Right atrium auricular region (tissue), 2 donors: ENCODE measurements at places on chromosomes 6 and 20. TPM values are rescaled to one million over a fixed set of nuclear protein-coding genes. Genes with fewer than 3 reads are reported as not detected.
A peak's percentile ranks its signal among the peaks of the same experiment; 100 is the strongest.

DNA sequence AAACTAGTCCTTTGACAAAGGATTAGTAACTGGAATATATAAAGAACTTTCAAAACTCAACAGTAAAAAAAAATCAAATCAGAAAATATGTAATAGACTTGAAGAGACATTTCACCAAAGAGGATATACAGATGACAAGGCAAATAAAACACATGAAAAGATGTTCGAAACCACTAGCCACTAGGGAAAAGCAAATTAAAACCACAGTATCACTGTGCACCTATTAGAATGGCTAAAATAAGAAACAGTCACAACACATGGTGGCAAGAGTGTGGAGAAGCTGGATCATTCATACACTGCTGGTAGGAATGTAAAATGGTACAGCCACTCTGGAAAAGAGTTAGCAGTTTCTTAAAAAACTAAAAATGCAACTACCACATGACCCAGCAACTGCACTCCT, 14.9 kb downstream of the ZBTB2 start:
- DNase-seq, result no peak

- DNase-seq, result no peak
These were observed 356.5 kb upstream of the CDH4 start for GRCh38 chr20:60895363-60896079.

GRCh38 chr6:10882657-10883171, 873 bp upstream of the GCM2 start:
- DNase-seq, result no peak

- DNase-seq, result no peak
These were observed 126.2 kb upstream of the EYA4 start for GRCh38 chr6:133114973-133115372.

GRCh38 chr6:5029609-5030008, 25.8 kb upstream of the RPP40 start:
- no peak for DNase-seq

The NKX2-2 gene
- not detected for total RNA-seq

DNA sequence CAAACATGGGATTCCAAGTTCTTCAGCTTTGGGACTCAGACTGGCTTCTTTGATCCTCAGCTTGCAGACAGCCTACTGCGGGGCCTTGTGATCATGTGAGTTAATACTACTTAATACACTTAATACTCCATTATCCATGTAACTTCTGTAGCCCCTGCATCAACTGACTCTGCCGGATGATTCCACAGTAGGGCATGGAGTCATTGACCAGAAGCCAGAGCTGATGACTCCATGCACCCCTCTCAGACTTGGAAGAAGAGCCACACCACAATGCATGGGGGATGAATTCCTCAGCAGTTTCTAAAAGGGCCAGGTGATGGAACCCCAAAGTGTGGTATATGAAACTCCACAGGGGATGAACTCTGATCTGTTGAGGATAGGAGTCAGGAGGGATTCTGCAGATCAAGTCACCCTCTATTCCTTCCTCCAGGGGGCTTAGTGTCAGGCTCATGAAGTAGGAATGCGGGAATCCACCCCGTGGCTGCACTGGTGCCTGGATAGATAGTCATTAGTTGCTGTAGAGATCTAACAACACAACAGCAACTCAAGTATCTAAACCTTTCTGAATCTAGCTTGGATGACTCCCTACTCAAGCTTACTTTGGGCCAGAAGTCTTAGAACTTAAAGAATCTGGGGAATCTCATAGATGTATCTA, 70.2 kb downstream of the GPR6 start:
- no peak for DNase-seq

The IRAK1BP1 gene
- 2.7 TPM for total RNA-seq

The SLC13A3 gene
- total RNA-seq, result 1.5 TPM

The AURKA gene
- 2.0 TPM for total RNA-seq

DNA sequence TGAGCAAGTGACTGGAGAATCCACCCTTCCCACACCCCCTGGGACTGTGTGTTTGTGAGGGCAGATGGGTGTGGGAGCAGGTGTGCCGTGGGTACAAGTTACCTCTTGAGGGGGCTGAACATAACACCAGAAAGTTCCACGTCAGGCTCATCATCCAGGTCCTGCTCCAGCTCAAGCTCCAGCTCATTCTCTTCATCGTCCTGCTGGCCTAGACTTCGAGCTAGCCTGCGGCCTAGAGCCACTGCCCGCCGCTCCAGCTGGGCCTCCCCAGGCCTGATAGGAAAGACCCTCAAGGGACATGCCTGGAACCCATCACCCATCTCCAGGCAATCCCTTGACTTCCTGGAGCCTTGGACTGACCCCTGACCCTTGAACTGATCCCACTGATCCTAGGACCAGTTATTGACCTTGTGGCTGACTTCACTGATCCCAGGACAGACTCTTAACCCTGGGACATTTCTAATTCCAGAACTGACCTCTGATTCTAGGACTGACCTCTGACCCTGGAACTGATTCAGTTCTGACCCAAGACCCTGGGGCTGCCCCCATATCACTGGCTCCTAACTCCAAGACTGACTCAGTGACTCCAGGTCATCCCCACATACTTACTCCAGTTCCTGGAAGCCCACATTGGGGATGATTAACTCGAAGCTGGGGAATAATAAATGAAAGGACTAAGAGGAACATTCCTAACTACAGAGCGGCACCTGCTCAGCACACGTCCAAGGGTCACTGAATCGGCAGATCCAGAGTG, 11.8 kb upstream of the SPAG4 start:
- no peak for DNase-seq

The CST5 gene
- not detected for total RNA-seq

The APOBEC2 gene
- 245 TPM for total RNA-seq

GRCh38 chr20:23649830-23650417, 12.2 kb upstream of the CST3 start:
- DNase-seq, result no peak

GRCh38 chr6:958488-958887, 265.5 kb upstream of the EXOC2 start:
- no peak for DNase-seq

- peak; percentile 60 for DNase-seq
These were observed 15.8 kb downstream of the KCNQ2 start for GRCh38 chr20:63456429-63457284.

DNA sequence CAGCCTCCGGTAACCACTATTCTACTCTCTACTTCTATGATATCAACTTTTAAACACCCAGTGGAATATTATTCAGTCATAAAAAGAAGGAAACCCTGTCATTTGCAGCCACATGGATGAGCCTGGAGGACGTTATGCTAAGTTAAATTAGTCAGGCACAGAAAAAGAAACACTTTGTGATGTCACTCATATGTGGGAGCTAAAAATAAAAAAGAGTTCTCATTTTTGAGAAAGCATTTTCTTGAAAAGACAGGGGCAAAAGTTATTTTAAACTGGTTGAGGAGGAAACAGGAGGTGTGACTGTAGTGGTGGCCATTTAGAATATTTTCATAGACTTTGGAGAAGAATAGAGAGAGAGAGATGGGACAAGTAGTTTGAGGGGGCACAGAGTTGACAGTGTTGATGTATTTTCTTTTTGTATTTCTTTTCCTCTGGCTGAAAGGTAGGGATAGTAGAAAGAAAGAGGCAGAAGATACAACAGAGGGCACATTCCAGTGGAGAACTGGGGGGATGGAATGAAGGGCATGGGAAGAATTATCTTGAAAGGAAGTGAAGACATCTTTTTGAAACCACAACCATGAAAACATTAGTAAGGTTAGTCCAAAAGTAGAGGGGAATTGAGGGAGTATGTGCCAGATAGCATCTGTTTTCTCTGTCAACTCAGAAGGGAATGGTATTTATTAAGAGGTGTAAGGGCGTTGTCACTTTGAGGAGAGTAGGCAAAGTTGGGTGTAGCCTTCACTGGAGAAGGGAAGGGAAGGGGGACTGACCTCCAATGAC, 181.3 kb upstream of the GMDS start:
- no peak for DNase-seq

DNA sequence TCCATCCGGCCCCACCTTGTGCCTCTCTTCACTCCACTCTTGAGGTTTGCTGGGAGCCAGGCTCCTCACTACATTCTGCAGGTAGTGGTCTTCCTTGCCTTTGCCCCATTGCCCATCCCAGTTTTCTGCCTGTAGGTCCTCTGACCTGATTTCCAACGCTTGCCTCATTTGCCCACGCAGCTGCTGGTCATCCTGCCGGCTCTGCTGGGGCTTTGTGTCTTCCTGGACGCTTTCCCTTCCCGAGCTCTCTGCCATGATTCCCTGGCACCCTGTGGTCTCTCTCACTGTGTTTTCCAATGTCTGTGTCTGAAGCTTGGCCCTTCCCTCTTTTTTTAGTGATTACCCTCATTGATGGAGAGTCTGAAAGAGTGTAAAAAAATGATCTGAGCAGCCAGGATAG, 451.6 kb downstream of the UTRN start:
- no peak for DNase-seq

DNA sequence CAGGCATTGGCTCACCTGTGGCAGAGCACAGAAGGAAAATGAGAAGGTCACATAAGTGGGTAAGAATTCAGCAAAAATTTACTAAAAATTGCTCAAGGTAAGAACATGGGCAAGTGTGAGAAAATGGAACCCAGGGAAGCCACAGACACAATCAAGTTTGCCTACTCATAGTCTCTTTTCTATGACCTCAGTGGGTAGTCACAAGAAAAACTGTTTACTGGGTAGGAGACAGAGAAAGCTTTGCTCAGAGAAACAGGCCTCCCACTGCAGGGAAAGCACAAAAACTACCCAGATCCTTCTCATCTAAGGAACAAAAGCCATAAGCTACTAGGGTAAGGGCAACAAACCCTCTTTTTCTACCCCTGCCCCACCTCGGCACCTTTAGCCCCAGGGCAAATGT, 35.2 kb downstream of the FAM184A start:
- no peak for DNase-seq

GRCh38 chr6:133623065-133623464, 265.8 kb upstream of the TCF21 start:
- DNase-seq, result no peak

GRCh38 chr6:32603888-32604287, 14.2 kb upstream of the HLA-DRB1 start:
- DNase-seq, result no peak

GRCh38 chr20:1287306-1287705, 21.2 kb downstream of the SNPH start:
- no peak for DNase-seq

- no peak for DNase-seq
These were observed 35.7 kb downstream of the AIG1 start for GRCh38 chr6:143096403-143096802.

GRCh38 chr20:36663031-36663430, 17.0 kb upstream of the SLA2 start:
- no peak for DNase-seq

DNA sequence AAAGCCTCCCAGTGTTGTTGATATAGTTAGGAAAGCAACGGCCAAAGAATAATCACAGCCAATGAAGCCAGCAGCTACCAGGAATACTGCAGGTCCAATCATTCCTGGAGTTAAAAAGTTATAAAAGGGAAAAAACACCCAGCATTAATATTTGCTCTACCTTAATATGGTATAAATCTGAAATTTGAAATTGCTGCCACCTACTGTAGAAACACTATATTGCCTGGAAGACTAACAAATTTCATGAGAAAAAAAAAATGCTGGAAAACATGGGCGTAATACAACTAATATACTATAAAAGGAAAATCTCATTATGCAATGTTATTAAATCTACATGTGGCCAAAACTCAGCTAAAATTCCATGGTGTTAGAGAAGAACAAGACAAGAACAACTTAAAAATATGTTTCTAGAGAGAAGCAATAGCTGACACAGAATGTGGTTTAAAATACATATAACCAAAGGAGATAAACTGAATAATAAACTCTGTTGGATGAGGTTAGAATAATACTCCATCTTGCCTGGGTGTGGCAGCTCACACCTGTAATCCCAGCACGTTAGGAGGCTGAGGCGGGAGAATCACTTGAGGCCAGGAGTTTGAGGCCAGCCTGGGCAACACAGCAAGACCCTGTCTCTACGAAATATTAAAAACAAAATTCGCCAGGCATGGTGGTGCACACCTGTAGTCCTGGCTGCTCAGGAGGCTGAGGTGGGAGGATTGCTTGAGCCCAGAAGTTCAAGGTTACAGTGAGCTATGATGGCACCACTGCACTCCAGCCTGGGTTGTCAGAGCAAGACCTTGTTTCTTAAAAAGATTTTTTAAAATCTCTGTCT, 43.1 kb downstream of the SLC17A5 start:
- DNase-seq, result no peak

DNA sequence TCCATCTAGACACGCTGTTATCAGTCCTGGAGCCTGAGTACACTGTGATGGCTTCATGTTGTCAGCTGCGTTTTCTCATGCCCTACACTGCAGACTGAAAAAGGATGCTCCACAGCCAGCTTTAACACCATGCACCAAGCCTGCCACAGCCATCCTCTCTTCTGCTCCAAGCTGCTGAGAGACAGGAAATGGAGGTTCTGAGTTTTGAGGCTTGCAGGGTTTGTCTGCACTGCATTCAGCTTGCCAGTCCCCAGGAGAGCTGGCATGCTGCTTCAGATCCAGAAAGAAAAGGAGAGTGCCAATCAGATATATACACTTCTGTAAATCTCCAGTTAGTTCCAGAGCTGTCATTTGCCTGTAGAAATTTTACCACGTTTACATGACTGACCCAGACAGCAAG, 550.7 kb upstream of the FLRT3 start:
- DNase-seq, result no peak

The TBC1D7 gene
- 15.0 TPM for total RNA-seq

The LAMA4 gene
- 37.2 TPM for total RNA-seq

DNA sequence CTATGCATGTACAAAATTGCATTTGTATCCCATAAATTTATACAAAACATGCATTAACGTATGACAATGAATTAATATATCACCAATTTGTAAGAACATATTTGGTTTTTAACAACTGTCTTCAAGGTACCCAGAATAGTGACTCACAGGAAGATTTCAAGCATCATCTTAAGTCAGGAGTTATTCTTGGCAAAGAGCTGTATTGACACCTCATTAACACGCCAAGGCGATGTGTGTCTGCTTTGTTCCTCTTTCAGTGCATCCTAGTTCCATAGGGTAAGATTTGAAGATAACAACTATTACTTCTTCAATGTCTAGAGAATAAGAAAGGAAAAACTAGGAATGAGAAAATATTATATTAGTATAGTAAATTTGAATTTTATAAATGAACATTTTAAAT, 35.8 kb upstream of the TPD52L1 start:
- DNase-seq, result no peak

- no peak for DNase-seq
These were observed 86.2 kb upstream of the PRL start for GRCh38 chr6:22383016-22383415.

- no peak for DNase-seq
These were observed 84.1 kb downstream of the C6orf52 start for GRCh38 chr6:10610289-10610688.

DNA sequence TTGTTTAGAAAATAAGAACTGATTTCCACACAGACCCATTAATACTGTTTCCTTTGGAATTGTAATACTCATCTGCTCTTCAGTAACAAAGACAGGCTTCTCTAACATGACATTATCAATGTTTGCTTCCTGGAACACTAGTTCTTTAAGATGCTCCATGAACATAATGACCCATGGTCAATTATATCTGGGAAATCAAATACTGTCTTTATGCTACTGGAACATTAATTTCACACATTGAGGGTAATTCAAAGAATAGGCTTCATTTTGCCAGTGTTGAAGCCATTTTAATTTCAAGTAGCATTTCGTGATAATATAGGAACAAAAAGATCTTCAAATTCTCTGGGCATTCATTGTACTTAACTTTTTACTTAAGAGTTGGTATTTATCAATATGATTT, 80.9 kb downstream of the OPN5 start:
- DNase-seq, result no peak

The KIAA0408 gene
- 1.5 TPM for total RNA-seq
